ENCODE measurements at places on chromosomes 3 and 15.

DNA sequence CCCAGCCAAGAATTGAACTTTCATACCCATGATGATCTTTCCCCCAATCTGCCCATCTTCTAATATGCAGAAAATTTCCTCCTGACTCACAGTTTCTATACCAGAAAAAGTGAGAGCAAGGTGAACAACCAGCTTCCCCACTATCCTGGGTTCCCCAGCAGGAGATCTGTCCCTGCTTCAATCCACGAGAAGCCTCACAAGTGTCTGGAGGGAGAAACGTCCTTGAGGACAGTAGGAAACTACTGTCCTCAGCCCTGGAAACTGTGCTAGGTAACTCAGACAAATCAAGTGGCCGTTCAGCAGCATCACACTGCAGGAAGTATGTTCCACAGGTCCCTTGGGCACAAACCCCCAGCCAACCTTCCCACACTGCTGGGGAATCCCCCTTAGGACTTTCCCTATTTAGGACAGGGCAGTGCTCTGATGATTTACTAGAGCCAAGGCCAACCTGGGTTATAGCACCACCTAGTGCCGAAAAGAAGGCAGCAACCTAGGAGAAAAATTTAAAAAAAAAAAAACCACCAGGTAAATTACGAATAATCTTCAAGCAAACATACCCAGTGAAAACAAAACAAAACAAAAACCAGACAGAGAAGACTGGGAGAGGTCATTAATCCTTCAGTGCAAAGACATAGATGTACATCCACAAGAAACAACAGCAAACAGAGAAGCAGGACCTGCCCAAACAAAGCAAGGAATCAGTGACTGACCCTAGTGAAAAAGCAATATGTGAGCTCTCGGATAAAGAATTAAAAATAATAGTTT lies 36.0 kb downstream of the MORC1 start:
- DNase-seq = no peak

DNA sequence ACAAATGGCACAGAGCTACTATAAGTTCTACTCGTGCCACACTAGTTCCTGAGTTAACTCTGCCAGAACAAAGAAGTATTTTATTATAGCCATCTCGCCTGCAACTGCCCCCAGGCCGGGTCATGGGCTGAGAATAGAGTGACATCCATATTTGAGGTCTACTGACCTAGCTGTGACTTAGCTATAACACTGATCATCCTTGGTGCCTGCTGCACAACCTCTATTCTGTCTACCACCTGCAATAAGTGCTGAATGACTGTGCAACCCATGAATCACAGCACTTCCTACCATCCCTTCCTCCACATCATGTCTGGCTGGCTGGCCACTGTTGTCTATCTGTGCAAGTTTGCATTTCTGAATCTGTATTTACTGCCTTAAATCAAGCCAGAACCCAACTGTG lies 506.5 kb upstream of the TBL1XR1 start:
- no peak for DNase-seq

- DNase-seq = no peak
These were observed 54.2 kb downstream of the PIK3R4 start for GRCh38 chr3:130692455-130692854.

DNA sequence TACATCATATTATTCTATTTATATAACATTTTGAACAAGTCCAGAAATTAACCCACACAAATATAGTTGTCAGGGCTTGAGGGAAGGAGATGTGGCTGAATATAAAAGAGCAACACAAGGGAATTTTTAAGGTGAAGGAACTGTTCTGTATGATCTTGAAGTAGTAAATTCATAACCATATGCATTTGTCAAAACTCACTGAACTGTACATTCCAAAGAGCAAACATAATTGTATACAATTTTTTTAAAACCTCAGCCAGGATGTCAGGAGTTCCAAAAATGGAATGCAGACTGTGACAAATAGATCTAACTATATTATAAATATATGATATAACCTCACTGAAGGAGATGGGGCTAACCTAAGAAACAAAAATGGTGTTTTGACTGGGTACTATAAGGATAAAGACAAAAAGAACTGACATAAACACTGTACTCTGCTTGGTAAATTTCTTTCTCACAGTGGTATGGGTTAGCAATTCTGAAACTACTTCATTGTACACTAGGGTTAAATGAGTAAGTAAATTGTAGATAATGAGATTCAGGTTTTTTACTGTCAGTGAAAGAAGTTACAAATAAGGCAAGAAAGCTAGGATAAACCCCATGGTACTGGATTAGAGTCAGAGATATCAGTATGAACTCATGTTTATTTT lies 14.4 kb downstream of the GOLGB1 start:
- no peak for DNase-seq

DNA sequence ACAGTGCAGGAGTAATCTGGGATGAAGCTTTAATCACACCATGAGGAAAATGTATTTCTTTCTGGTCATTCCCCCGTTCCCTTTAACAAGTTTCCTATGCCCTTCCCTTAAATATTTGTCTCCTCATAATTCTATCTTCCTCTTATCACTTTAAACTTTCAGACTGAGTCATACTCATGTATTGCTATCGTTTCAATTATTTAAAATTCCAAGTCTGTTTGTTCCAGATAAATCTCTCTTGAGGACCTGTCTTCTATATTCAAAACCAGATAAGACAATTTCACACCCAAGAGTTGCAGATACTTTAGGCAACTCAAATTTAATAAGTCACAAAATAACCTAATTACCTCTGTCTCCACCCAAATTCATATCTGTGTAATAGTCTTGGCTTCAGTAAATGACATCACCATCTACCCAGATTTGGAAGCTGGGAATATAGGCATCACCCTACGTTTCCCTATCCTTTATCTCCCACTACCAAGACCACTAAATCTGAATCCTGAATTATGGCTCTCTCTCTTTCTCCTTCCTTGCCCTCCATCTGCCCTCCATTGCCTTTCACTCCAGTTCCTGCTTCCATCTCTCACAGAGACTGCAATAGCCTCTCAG lies 220.1 kb downstream of the PYDC2 start:
- no peak for DNase-seq

DNA sequence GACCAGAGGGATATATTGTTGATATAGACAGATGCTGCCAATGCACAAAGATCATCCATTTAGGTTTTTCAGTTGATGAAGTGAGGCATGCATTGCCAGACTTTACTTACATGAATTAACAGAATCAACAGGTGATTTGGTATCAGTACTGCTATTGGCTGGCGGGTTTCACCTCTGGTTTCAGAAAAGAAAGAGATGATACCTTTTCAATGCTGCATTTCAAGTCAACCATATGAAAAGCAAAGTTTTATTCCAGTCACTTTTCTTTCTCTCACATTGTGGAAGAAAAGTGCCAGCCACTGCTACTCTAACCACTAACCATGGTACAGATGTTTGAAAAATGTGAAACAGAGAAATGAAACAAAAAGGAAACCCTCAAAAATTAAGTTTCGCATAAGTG lies 289.1 kb downstream of the TIGIT start:
- no peak for DNase-seq

DNA sequence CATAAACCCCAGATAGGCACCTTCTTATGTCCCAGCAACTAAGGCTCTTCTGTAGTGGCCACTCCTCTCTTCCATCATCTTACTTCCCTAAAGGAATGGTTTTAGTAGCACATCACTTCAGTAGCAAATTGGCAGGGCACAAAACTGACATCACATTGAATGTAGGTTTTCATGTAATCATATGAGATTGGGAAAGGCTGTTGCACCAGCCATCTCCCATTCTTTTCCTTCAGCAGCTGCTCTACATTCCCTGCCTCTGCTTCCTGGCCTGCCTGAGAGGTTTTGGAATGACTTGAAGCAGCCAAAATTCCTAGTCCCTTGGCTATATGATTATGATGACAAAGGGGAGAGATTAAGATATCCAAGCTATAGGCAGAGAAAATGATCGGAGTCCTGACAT lies 36.5 kb downstream of the NSUN3 start:
- no peak for DNase-seq

DNA sequence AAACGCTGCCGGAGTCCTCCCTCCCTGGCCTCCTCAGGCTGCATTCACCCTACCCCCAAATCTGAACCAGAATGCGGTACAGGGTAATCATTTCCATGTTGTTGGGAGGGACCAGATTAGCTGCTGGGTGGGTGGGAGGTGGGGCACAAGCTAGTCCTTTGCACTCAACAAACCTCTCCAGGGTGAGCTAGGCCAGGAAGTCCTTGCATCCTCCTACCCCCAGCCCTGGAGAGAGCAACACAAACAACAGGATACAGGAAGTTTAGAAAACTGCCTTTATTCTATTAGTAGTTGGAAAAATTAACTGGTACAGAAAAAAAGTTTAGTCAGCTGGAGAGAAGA lies 702 bp upstream of the GPX1 start:
- DNase-seq = no peak

DNA sequence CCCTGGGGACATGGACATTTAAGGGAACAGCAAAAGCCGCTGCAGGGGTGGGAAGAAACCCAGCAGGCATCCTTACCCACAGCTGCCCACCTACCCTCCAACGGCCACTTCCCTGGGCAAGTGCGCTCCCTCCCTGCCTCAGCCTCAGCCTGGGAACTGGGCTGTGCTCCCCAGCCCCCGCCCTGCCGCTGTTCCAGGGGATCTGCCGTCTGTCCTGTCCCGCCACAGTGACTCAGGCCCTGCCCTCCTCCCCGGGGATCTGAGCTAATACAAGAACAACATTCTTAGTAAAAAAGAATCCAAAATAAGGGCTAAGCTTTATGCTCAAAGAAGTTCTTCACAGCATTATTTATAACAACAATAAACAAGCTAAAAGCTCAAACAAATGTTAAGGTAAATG lies 7.4 kb upstream of the IQSEC1 start:
- DNase-seq = no peak
